ENCODE measurements at places on chromosomes 1 and 21. TPM values are rescaled to one million over a fixed set of nuclear protein-coding genes. Genes with fewer than 3 reads are reported as not detected.

DNA sequence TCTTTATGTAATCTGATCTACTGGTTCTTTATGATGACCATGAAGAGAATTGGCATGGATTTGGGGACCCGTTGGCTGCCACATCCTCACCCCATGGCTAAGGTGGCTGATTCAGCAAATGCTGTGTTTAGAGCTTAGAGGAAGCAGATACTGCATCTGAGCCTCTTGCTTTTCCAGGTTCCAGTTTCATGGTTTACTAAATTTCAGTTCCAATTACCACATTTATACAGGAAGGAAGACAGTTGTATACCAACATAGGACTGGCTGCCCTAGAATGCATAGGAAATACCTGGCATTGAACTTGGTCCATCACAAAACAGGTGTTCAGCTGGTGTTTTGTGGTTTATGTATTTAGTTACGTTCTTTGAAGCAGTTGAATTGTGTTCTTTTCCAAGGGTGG, 107.1 kb downstream of the ST3GAL3 start:
- DNase-seq, result no peak

DNA sequence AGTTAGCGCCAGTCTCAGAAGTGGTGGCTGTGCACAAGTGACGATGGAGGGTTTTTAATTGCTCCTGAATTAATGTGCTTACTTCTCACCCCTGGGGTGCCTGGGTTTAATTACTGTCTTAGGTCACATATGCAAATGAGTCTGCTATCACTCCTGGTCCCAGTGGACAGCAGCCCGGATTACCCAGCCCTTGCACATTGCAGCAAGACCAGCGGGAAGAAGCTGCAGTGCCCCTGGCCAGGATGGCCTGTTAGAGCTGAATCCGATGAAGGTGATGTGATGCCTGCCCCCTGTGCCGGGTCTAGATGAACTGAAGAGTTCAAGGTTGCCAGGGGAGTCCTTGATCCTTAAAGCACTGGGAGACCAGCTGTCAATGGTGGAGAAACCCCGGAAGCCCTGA, 24.2 kb downstream of the ENO1 start:
- DNase-seq, result no peak

TFF2 gene
- not detected for total RNA-seq

DNA sequence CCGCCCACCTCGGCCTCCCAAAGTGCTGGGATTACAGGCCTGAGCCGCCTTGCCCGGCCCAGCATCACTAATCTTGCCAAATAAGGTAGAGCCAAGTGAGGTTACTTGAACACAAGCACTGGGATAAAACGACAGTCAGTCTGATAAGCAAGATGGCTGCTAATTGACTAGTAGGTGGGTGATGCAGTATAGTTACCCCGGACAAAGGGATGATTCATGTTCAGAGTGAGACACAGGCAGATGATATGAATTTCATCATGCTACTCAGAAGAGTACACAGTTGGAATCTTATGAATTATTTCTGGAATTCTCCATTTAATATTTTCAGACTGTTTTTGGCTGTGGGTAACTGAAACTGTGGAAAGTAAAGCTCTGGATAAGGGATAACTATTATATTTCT, 178.4 kb downstream of the USP25 start:
- DNase-seq, result no peak

DNA sequence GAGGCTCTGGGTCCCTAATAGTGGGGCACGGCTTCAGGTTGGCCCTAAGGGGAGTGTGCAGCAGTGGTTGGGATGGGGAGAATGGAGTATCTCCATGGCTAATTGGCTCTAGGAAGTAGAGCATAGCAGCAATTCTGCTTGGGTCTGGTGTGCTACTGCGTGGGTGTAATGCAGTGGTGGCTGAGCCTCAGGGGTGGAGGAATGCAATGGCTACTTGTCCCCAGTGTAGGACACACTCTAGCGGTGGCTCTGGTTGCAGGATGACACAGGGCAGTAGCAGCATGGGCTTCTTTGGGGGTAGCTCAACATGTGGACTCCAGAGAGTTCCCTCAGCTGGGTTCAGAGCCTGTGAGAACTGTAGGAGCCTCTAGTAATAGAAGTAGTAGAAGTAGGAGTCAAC, 91.2 kb upstream of the FAM78B start:
- no peak for DNase-seq

DNA sequence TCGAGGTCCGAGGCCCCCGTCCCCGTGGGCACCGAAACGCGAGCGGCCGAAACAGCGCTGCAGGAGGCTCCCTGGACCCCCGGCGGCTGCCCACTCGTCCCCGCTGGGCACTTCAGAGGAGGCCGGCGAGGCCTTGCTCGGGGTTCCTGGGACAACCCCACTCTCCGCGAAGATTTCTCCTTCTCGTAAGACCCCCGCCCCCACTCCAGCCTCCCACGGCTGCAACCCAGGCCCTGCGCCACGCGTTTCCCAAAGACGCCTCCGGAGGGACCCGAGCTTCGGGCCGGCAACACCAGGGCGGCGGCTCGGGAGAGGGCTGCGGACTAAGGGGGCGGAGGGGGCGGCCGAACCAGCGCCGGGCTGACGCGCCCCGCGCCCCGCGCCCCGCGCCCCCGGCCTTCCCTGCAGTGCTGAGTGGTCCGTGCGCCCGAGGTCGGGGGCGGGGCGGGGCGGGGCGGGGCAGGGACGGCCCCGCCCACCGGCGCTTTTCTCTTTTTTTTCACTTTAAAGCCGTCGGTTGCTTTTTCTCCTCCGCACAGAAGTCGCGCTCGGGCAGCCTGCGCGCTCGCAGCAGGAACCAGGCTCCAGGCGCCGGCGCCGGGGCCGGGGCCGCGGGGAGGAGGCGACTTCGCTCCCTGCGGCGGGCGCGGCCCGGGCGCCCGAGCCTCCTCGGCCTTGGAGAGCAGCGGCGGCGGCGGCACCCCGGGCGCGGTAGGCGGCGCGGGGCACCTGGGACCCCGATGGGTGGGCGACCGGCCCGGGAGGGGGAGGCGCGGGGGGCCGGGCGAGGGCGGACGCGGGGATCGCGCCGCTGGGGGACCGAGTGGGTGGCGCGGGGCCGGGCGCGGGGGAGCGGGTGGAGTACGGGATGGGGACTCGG, at the start of gene SPSB1:
Gene SPSB1 (plus strand): TSS at position 534 of the 880 bp plus-strand sequence. CDS start 62,998 bp downstream, outside the sequence.
- DNase-seq, result no peak

KIF14 gene
- 1.9 TPM for total RNA-seq

Data from esophagus squamous epithelium (tissue), 5 donors.